Stimulated activated CD8-positive, alpha-beta memory T cell treated with anti-CD3 and anti-CD28 coated beads, Interleukin-2, amount 100 ng/mL, for 1 hour (primary cell): ENCODE measurements at places on chromosomes 5 and 9.

DNA sequence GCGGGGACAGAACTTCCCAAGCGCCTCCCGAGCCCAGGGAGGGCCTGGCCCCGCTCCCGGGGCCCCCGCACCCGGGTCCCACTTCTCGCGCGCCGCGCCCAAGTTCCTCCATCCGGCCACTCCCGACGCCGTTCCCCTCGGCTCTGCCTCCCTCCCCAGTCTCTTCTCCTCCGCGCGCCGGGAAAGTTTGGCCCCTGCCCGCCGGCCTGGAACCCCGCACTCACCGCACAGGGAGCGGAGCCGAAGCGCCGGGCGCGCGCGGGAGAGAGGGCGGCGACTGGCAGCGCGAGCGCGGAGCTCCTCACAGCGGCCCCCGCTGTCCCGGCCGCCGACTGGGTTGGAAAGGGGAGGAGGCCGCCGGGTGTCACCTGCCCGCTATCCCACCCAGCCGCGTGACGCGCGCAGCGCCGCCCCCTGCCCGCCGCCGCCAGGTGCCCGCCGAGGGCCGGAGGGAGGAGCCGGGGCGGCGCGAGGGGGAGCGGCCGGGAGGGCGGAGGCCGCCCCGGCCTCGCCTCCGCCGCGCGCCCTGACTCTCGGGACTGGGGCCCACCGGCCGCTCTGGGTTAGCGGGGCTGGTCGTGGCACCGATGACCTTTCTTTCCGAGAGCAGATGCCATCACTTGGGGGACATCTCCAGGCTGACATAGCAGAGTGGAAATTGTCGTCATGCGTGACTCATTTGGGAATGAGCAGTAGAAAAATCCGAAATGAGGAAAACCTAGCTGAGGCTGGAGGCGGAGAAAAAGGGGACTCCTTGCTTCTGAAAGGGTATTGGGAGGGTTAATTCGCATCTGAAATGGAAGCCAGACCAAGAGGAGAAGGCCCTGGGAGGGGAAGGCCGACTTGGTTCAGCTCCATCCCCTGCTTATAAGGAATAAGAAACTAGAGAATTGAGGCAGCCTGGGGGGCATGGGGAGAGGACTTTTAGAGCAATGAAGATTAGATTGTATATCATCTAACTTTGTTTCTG is at the start of gene ELOVL7:
ELOVL7 (minus strand) TSS at position 334 of the 970 bp plus-strand sequence. CDS start 56,872 bp downstream, outside the sequence.
- no peak for DNase-seq

GRCh38 chr5:77145666-77146065 is 58.6 kb upstream of the ZBED3 start:
- no peak for DNase-seq

DNA sequence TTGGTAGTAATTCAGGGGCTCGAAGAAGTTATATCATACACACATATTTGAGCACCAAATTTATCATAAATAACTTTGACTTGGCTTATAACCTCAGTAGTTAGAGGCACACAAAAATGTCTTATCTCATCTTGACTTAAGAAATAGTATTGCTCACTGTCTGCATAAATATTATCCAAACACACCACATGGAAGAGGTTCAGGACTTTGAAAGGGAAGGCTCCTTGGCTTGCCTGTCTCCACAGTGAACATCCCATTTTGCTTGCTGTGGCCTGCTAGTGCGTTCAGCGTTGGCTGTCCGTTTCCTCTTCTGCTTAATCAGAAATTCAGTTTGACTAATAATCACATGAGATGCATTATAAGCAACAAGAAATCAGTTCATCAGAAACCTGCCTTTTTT is 13.9 kb downstream of the GRXCR2 start:
- DNase-seq: no peak

GRCh38 chr9:86521977-86522376 is 167.8 kb upstream of the TUT7 start:
- DNase-seq: no peak

DNA sequence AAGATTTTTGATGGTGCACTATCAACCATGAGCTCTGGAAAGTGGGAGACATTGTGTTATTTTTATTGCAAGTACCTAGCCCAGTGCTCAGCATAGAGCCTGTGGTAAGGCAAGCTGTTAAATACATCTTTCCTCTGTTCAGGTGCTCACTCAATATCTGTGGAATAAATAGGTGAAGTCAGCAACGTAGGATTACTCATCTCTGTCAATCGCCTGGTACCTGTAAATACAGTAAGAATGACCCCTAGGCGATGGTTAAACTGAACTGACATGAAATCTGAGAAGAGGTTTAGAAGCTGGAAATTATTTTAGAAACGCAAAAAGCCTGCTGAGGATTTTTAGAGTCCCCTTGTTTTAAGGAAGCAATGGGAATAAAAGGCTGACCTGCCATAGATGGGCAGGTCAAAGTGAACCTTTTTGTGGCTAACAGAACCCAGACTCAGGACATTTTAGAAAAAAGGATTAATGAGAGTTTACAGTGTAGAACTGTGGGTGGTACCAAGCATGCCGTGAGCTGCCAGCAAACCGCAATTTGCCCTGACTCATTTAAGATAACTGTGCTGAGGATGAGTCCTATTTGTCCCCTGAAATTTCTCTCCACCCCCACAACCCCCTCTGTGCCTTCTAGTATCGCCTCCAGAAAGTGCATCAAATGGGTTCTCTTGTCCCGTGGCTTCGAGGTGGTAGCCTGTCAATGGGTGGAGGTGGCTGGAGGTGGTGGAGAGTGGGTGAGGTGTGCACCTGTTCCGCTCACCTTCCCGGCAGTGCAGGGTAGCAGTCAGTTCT is 375.1 kb downstream of the MED10 start:
- DNase-seq: no peak

DNA sequence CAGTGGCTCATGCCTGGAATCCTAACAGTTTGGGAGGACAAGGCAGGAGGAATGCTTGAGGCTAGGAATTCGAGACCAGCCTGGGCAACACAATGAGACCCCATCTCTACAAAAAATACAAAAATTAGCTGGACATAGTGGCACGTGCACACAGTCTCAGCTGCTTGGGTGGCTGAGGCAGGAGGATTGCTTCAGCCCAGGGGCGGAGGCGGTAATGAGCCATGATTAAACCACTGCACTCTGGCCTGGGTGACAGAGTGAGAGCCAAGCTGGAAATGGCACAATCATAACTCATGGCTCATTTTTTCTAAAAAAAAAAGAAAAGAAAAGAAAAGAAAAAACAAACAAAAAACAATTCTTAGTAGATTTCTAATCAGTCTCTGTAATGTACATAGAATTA is 446.2 kb downstream of the ELAVL2 start:
- no peak for DNase-seq

GRCh38 chr5:164224772-164225171 is 719.4 kb downstream of the MAT2B start:
- DNase-seq: no peak

DNA sequence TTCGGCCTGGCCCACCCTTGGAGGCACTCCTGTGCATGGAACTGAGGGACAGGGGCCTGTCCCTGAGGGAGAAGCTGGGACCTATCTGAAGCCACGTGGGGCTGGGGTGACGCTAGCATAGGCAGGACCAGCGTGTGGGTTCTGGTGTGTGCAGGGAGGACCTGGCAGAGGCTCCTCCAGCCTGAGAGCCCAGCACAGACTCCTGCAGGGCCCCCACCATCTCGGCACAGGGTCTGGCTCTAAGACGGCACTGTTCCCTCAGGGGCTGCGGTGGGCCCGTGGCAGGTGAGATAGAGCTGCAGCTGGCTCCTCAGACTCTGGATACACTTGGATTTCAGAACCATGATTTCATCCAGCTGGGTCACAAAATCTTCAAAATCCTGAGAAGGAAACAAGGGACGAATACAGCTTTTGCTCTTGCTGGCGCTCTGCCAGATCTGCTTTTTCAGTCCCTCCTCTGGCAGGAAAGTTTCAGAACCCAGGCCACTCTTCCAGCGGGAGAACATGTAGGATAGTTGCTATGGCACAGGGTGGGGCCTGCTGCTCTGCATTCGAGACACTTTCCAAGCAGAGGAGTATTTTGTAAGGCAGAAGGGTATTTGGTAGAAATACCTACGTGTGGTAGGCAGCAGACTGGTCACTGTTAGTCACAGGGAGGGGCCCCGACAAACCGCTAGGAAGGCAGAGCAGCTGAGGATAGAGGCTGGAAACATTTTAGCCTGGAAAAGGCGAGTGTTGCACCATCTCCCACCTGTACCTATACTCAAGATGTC is 74.7 kb downstream of the KIF24 start:
- DNase-seq: no peak

DNA sequence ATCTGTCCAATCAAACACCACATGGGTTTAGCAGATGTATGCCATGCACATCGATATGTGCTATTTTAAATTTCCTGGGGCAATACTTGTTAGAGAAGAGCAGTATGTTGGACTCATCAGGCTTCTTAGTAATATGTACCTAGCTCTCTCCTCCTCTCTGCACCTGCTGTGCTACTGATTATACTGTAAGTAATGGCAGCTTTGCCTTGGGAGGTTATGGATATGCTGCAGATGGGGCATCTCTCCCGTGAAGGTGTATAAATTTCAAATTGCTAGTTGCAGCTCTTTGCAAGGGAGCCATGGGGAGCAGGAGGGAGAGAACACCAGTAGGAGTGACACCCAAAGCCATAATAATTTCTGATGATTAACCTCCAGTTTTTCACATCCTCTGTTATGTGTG is 101.5 kb downstream of the SPATA31D1 start:
- DNase-seq: no peak

- DNase-seq: no peak
These were observed 77.0 kb downstream of the SIL1 start for GRCh38 chr5:139121120-139121519.

DNA sequence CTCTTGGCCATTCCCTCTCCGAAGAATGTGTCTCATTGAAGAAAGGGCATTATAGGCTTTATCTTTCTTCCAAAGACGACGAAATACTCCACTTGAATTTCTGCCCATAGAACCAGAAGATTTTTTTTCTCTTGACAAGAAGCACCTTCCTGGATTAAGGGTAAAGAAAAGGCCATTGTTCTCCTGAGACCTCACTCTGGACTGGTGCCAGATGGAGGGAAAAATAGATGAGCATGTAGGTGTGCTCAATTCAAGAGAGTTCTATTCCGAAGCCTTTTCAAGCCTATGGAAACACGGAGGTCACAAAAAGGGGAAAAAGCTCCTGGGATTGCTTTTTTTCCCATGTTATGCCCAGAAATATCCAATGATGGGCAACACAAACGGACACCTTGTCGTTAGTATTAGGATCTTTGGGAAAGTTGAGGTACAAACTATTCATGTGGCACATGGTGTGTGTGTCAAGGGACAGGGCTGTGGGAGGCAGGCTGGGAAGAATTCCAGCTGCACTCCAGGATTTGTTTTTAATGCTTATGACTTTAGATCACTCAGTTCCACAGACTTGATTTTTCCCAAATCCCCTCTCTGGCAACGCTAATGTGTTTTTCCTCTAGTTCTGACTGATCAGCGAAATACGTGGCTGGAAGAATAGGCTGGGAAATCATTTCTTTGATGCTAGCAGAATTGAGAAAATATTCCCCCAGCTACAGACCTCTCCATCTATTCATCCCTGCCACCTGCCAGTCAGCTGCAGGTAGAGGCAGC is 89.9 kb downstream of the SIL1 start:
- no peak for DNase-seq

DNA sequence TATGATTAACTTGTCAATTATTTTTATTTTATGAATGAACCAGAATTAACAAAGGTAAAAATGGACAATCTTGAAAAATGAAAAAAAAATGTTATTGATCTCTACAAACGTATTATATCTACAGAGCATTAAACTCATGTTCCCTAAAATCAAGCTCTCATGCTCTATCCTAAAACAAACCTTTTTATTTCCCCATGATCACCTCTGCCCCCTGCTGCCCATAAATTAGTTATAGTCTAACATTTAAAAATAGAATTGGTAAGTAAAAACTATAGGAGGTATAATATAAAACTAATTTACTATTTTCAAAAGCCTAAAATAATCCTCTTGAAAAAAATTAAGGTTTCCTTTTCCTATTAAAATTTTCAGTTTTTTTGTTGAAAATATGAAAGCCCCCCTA is 168.0 kb upstream of the POU5F2 start:
- DNase-seq: no peak

- DNase-seq: no peak
These were observed 4.9 kb upstream of the AMACR start for GRCh38 chr5:34012791-34013190.

- DNase-seq: no peak
These were observed 22.1 kb downstream of the FAM163B start for GRCh38 chr9:133587051-133587450.

- DNase-seq: no peak
These were observed 14.2 kb upstream of the MXD3 start for GRCh38 chr5:177325868-177326381.

DNA sequence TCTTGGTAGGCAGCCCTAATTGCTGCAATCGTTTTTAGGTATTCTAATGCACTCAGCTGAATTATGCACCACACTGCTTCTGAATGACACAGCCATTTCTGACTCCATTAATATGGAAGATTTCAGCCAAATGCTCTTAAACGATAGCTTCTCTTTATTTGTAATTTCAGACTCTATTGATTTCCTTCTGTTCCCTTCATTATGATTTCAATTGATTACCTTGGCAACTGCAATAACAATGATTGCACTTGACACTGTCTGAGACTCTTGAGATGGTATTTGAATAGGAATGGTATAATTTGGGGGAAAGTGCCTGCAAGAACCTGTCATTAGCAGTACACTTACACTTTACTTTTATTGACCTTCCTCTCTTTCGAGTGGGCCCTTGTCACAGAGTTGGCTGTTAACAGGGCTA is 296.1 kb upstream of the DMAC1 start:
- DNase-seq: no peak

DNA sequence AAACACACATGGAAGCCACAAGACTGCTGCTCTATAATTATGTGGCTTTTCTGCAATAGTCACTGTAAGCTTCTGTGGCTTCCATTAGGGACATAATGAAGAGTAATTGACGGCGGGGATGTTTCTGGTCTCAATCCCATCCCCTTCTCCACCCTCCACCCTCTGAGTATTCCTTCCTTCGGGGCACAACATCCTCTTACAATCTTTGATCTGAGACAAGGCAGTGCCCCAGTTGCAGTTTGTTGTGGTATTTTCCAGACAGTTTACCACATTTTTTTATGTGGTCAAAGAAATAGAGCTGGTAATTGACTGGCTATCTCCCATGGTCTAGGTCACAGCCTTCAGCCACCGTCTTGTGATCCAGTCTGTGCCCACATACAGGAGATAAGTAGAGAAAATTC is 277.7 kb downstream of the NR2F1-AS1 start:
- no peak for DNase-seq

GRCh38 chr5:154788212-154788611 is 33.0 kb downstream of the LARP1 start:
- no peak for DNase-seq

DNA sequence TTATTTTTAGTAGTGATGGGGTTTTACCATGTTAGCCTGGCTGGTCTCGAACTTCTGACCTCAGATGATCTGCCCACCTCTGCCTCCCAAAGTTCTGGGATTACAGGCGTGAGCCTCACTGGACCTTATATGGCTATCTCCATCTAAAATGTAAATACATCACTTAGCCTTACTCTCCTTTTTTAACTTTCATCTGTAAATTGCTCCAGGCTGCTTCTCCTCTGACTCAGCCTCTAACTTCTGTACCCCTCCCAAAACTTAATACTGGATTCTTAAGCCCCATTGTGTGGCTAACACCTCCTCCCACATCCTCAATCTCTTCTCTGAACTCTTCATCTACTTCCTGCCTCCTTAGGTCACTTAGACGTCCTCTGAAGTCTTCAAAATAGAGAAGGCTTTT is 4.0 kb downstream of the SNX30 start:
- DNase-seq: no peak
